Amniotic epithelial cell (primary cell): ENCODE measurements at places on chromosomes 4 and X.
A peak's percentile ranks its signal among the peaks of the same experiment; 100 is the strongest.

DNA sequence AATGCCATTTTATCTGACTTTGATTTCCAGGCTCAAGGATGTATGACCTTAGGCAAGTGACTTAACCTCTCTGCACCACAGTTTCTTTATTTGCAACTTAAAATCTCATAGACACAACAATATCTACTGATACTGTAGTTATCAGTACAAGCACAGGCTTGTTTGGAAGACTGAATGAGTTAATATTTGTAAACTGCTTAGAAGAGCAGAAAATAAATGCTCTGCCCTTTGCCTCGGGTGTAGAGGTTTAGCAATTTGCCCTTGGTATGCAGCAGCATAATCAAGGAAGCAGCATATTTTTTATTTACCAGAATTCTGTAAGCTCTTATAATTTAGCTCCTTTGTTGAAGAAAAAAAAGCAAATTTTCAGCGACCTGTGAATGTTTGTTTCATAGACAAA is 2.9 kb upstream of the CXCL1 start:
- no peak for DNase-seq

DNA sequence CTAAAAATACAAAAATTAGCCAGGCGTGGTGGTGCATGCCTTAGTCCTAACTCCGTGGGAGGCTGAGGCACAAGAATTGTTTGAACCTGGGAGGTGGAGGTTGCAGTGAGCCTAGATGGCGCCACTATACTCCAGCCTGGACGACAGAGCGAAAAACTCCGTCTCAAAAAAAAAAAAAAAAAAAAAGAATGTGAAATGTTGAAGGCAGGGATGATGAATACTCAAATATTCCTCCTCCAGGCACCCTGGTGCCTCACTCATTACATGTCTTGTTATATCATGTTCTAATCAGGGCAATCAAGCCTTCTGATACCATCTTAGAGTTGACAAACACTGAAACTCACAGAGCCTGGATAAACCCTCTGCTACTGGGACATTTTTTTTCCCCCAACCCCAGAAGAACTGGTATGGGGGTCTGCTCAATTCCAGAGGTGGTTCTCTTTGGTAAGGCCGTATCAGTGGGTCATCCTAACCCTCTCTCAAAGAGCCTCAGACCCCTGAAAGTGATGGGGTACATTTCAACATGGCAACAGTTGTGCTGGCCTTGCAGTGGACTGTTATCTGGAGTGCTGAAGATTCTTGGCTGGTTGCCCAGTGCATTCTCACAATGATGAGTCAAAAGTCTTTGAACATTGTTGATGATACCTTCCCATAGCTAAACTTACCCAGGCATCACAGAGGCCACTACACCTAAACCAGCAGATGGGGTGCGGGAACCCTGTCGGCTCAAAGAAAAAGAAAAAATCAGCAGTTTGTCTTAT is 2.4 kb upstream of the SH3KBP1 start:
- DNase-seq = peak; percentile 91

DNA sequence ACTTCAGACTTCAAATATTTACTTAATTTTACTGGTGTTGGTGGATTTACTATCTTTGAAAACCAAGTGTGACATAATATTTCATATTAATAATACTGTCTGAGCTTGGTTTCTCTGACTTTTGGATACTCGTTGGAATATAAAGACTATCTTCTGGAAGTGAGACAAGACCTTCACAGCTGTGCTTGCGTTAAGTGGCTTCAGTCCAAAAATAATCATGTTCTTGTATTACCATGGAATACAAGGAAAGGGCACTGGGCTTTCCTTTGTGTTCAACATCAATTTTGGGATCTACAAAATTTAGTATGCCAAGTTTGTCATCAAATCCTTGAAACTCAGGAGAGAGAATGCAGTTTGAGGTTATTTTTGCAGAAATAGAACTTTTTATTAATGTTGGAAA is 712.4 kb upstream of the LCORL start:
- no peak for DNase-seq

DNA sequence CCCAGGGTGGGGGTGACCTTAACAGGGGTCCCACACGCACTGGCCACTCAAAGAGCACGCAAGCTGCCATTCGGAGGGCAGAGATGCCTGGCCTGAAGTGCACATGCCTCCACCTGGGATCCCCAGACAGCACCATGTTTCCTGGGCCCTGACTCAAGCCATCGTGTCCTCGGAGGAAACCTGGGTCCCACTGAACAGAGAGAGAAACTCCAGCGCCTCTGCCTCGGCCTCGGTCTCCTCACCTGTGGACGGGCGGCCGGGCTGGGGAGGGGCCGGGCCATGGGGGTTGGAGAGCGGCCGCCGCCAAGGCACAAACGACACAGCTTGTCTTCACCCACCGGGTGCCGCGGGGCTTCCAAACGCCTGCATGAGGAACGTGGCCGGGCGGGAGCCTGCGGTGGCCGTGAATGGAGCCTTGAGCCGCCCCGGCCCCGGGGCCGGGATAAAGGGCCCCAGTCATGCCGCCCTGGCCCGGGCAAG is 30.0 kb upstream of the FGFR3 start:
- DNase-seq = no peak

DNA sequence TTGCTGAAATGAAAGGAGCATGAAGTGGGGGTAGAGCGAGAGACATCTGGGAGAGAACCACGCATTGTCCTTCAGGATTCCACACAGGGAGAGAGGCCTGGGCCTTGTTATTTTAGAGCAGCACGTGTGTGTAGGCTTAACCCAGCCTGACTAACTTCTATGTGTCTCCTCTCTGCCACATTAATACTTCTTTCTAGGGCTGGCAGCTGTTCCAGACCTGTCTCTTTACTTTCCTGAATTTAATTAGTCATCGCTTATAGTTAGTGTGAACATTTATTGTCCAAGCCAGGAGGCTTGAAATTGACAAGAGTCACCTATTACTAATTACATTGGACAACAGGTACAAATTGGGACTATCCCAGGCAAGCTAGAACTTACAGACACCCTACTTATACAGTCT is 51.3 kb downstream of the SMAD1 start:
- DNase-seq = peak; percentile 10

DNA sequence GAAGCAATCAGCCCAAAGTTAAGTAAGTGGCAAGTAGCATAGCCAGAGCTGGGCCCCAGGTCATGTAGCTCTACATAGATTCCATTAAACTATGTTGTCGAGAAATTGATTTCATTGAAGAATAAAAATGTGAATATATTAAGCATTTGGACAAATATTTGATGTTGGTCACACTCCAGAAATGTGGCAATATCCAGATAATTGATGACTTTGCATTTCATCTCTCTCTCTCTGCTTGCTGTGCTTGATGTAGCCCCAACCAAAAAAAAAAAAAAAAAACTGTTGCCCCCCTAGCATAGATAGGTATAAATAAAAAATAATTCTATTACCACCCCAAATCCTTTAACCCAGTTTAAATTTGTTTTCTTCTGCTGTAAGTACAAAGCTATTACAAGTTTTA is 7.5 kb upstream of the NDST3 start:
- no peak for DNase-seq

- DNase-seq = no peak
Observed at GRCh38 chr4:185405296-185405999, 8.8 kb downstream of the ANKRD37 start.

GRCh38 chrX:30610026-30610425 is 32.5 kb upstream of the TASL start:
- DNase-seq = no peak
